ENCODE measurements at places on chromosomes 3 and 15.

GRCh38 chr3:52721002-52721729, 15.3 kb downstream of the SPCS1 start:
- no peak for DNase-seq

DNA sequence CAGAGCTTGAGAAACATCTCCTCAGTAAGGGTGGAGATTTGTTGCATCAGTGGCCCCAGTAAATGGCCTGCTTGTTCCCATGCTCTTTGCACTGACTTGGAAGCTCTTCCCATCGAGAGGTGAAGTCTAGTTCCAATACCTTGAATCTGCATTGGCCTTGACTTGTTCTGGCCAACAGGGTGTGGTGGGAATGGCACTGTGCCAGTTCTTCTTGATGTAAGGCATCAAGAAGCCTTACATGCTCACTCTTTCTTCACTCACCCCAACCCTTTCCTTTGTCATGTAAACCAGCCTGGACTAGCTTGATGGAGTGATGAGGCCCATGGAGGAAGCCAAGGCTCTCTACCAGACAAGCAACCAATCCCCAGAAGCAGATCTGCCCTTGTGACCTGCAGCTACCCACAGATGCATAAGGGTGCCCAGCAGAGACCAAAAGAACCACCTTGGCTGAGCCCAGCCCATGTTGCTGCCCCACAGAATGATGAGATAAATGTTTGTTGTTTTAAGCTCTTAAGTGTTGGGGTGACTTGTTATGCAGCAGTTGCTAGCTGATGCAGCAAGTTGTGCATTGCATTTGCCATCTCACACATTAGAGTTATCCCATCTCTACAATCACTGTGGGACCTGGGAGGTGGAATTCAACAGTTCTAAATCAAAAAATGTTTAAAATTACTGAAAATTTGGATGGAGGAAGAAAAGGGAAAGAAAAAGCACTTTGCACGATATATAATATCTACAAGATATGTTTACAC, 11.1 kb upstream of the MGLL start:
- DNase-seq, result no peak

DNA sequence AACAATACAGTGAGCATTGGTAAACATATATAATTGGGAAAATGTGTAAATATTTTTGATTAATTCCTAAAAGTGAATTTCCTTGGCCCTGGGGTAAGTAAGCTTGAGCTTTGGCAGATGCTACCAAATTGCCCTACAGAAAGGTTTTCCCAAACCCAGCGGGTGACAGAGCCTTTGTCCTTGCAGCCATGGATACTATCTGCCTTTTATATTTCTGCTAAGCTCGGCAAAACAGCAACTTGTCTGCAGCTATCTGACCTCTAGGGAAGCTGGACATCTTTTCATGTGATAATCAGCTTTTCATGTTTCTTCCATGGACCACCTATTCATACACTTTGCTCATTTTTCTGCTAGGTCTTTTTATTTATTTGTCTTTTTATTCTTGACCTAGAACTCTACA, 64.7 kb upstream of the SEC22A start:
- DNase-seq, result no peak

- DNase-seq, result no peak
Observed at GRCh38 chr3:19899264-19899663, 34.8 kb downstream of the EFHB start.

DNA sequence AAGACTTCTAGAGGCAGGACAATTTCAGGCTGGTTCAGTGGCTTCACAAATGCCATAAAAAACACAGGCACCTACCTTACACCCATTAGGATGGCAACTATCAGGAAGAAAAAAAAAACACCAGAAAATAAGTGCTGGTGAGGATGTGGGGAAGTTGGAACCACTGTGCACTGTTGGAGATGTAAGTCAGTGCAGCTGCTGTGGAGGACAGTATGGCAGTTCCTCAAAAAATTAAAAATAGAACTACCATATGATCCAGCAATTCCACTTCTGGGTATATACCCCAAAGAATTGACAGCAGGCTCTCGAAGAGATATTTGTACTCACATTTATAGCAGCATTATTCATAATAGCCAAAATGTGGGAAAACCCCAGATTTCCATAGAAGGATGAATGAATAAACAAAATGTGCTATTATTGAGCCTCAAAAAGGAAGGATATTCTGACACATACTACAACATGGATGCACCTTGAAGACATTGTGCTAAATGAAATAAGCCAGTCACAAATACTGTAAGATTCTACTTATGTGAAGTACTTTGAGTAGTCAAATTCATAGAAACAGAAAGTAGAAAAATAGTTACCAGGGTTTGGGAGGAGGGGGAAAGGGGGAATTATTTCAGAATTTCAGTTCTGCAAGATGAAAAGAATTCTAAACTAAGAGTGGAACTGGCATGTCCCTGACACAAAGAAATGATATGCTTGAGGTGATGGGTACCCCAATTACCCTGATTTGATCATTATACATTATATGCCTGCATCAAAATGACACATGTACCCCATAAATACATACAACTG, 40.9 kb downstream of the NR1D2 start:
- DNase-seq, result no peak

DNA sequence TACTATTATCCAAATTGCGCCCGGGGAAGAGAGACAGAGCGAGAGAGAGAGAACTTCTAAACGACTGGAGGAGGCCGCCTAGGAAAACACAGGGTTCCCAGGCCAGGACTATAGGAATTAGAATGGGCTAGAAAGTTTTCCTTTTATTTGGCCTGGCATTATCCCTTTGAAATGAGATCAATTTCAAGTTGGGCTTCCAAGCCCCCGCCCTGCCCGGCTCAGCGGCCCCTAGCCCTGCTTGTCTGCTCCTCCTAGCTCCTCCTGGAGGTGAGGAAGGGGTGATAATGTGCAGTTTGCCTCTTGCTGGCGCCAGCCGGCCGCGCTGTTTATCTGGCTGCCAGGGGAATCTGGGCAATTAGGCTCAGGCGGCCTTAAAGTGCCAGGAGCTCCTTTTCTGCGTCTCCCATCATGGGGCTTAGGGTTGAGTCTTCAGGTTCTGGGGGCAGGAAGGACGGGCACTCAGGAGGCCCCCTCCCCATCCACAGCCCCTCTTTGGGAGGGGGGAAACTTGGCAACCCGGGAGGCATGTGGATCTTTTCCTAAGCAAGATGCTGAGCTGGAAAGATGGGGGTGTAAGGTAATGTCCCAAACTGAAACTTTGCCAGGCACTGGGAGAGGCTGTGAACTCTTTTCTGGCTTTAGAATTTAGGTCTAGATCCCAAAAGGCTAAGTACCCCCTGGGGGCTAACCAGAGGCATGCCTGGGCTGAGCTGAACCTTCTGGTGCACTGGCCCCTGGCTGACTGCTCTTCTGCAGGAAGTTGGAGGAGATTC, 5.5 kb downstream of the SMAD6 start:
- DNase-seq, result no peak

DNA sequence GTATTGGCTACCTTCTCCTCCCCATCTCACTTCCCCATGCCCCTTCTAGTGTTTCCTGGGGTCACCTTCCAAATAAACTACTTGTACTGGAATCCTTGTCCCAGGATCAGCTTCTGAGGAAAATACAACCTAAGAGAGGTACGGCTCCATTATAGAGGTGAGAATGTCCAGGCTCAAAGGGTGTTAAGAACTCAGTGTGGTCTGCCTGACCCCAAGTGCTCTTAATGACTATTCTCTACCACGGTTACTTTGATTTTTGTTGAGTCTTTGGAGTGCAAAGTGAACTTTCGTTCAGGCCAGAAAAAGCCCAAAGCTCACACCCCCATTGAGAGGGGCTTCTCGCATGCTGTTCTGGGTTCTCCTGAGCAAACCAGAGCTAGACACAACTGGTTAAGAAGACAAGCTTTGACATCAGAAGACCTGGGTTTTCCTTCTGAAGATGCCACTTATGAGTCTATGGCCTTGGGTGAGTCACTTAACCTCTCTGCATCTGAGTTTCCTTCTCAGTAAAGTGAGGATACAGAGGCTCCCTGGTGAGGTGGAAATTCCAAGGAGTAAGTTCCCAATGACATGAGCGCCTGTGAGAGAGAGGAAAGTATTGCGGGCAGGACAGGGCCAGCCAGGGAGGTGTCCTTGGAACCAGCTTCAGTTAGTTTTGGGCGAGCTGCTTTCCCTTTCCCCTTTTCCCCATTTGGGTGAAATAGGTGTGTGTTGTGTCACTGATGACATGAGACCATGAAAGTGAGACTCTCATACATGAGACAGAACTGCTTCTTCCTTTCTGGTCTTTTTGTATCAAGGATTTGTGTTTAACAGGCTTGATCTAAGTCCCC, 475.0 kb upstream of the PROK2 start:
- no peak for DNase-seq

DNA sequence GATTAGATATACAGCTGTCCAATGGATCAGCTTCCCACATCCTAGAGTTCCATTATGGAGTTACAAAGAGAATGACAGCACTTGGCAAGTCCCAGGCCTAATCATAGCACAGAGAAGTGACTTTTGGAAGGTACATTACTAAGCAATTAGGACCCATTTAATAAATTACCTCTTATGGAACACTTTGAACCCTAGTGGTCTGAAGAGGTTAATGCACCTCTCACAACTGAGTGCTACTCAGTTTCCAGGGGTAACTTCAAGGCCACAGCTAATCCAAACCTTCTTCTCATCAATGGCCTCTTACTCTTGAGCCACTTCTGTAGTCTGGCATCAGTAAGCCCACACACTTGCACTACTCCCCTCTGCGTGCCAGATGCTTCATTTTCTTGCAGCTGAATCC, 34.9 kb upstream of the MEIS2 start:
- DNase-seq, result no peak

- DNase-seq, result no peak
Observed at GRCh38 chr3:129318921-129319320, 40.3 kb downstream of the HMCES start.

Measured in T-helper 22 cell (primary cell).